ENCODE measurements at places on chromosomes 1 and 21.

DNA sequence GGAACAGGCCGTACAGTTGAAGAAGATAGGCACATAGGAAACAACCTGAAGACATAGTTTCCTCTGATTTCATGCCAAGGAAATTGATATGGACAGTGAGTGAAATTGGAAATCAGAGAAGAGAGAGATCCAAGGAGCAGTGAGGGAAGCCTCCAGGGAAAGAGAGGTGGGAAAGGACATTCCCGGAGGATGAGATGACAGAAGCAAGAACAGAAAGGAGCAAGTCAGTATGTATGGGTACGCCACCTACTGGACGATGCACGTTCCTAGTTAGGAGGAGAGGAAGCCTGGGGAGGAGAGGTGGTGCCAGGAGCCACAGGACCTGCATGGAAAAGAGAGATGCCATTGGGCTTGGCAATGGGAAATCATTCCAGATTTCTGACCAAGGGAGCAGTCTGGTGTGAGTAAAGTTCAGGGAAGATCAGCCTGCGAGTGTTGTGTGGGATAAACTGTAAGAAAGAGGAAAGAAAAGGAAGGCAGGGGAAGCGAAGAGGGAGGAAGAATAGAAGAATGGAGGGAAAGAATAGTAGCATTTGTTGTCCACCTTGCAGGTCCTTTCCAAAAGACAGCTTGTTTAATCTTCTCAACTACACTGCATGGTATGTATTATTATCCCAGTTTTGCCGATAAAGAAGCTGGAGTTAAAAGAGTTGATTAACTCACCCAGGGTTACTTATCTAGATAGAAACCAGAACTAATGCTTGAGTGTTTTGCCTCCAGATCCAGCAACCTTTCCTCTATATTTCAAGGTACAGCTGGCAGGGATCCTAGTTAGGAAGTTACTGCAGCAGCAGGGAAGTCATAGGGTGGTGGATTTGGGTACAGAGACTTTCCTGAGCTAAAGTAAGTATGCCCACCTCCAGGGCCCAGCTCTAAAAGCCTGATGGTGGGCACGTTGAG, 27.4 kb downstream of the C1orf116 start:
- DNase-seq, result peak; percentile 91

DNA sequence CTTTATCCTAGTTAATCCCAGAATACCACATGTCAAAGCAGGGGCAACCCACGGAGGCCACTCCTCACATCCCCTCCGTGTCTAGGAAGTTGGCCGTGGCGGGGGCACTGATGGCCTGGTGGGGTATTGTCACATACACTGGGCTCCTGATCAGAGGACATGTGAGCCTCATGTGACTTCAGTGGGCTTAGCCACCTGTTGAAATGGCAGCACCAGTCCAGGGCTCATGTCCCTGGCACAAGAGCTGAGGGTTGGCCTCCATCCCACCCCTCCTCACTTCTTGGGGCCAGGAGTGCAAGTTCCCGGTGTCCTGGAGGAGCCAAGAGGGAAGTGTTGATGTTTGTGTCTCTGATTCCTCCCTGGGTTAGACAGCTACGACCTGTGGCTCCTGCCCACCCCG, 313.4 kb downstream of the CAMTA1 start:
- no peak for DNase-seq

- no peak for DNase-seq
Observed at GRCh38 chr1:201386208-201386607, 8.7 kb upstream of the TNNT2 start.

- no peak for DNase-seq
Observed at GRCh38 chr1:65084066-65084465, 63.9 kb upstream of the AK4 start.

DNA sequence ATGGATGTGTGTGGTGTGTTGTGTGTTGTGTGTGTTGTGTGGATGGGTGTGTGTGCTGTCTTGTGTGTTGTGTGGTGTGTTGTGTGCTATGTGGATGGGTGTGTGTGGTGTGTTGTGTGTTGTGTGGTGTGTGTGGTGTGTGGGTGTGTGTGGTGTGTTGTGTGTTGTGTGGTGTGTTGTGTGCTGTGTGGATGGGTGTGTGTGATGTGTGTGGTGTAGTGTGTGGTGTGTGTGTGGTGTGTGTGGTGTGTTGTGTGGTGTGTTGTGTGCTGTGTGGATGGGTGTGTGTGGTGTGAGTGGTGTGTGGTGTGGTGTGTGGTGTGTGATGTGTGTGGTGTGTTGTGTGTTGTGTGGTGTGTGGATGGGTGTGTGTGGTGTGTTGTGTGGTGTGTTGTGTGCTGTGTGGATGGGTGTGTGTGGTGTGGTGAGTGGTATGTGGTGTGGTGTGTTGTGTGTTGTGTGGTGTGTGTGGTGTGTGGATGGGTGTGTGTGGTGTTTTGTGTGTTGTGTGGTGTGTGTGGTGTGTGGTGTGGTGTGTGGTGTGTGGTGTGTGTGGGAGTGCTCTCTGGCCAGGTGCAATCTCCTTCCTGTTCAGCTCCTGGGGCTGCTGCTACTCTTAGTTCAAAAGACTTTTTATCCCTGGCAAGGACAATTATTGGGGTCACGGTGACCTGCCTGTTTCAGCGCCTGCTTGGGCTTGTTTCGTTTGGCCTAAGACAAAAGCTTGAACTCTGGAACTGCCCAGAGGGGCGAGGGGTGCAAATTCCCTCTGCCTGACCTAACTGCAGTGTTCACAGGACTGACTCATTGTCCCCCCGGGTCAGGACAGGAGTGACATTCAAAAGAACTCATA, 101.1 kb downstream of the UBIAD1 start:
- no peak for DNase-seq

- no peak for DNase-seq
Observed at GRCh38 chr21:44006656-44007055, 5.5 kb upstream of the TRAPPC10 start.

DNA sequence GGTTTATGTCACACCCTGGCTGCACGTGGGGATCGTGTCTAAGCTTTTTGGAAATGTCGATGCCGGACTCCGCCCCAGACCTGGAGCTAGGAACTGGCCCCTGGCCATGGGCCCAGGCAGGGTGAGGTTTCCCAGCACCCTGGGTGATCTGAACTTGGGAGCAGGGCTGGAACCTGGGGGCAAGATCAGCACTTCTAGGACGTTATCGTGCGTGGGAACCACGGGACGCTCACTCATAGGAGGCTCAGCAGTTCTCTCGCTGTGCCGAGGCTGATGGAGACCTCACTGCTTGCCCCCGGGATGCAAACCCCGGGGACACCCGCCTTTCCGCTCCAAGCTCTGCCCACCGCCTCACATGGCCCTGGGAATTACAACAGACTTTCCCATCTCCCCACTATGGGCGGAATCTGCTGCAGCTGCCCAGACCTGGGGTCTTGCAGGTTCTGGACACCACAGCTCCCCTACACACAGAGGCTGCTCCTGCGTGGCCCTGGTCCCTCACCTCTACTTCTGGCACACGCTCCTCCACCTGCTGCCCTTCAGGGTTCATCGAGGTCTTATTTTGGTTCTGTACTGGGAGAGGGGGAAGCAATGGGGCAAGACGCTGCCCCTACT, 35.9 kb downstream of the COL18A1 start:
- DNase-seq, result no peak

GRCh38 chr21:20882462-20883407, 115.5 kb upstream of the NCAM2 start:
- DNase-seq, result peak; percentile 59

DNA sequence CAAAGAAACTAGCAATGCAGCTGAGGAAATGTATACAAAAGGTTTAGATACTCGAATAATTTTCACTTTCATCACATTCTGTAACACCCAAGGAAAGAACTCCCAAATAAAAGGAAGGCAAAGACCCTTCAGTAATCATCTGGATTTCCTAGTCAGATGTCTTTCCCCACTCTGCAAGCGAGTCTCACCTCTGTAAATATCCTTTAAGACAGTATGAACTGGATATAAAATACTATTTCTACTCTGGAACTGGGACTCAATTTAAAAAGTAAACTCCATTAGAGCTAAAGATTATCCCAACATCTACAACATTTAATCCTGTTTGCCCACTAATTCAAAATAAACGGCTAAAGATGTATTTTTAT, 27.0 kb downstream of the C2CD2 start:
- peak; percentile 36 for DNase-seq

- no peak for DNase-seq
Observed at GRCh38 chr1:234148350-234148749, 224.9 kb upstream of the COA6 start.

DNA sequence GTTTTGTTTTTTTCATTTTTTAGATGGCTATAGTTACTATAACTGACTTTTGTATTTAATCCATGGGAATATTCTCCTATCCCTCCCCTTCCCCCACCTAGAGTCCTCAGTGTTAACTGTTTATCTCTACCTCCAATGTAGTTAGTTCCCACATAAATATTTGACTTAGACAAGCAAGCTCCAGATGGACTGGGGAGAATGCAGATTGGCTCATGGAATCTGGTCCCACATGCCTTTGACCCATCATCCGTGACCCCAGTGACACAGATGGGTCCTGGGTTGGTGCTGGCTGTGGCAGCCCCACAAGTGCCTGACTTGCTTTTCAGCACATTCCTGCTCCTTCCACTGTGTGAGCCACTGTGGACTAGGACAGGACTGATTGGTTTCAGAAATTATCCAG, 41.8 kb downstream of the ATP2B4 start:
- no peak for DNase-seq

DNA sequence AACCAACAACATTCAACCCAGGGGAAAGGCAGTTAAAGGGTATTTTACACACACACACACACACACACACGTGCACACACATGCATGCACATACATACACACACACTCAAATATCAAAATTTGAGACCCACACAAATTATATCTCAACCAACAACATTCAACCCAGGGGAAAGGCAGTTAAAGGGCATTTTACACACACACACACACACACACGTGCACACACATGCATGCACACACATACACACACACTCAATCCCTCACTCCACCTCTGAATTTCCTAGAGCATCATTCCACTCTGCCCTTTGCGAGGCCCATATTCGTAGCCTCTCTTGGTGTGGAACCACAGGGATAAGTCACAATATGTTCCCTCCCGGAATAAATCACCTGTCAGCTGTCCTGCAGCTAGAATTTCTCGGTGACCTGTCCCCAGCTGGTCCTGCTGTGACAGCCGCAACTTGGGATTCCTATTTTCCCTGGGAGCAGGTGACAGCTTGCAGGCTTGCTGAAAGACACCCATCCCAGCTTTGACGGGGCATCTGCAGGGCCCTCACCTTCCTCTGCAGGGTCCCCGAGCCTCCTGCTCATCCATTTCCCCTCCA, 122.7 kb downstream of the PSMG1 start:
- DNase-seq, result no peak

GRCh38 chr1:70103770-70104169, 101.6 kb downstream of the LRRC40 start:
- DNase-seq, result no peak

DNA sequence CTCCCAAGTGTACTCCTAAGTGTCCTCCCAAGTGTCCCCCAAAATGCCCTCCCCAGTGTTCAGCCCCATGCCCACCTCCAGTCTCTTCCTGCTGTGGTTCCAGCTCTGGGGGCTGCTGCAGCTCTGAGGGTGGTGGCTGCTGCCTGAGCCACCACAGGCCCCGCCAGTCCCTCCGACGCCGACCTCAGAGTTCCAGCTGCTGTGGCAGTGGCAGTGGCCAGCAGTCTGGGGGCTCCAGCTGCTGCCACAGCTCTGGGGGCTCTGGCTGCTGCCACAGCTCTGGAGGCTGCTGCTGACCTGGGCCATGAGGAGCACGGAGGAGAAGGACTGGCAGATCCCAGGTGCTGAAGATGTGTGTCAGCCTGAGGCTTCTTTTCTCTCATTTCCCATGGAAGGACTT, 993 bp downstream of the LCE5A start:
- no peak for DNase-seq

GRCh38 chr1:184757406-184757805, 2.7 kb upstream of the EDEM3 start:
- no peak for DNase-seq

DNA sequence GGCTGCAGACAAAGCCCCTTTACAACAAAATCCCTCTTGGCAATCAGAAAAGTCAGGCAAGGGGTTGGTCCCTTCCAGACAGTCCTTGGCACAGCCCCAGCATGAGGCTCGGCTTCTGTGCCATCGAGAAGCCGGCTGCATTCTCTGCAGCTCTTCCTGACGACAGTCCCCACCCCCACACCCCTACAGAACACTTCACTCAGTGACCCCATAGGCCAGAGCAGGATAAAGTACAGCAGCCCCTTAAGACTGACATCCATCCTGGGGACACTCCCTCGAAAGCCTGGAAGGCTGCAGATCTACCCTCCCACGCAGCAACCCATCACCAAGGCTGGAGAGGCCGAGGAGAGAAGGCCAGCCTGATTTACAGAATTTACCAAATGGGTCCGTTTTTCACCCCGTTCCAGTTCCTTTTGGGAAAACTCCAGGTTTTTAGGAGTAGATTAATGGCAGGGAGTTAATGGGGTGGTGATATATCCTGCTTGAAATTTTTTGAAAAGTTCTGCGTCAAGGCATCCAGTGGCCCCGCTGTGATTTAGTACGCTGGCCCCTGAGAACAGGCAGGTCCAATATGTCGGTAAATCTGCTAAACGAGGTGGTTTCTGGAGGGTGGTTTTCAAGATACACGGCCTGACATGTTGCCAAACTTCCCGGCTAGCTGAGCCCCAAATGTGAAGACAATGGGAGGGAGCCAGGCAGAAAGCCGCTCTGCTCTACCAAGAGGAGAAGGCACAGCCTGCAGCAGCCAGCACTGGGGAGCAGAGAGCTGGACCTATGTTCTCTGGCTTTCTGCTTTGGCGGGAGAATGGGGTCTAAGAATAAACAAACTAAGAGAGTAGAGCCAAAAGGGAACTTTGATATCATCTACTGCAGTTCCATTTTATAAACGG, 81.7 kb downstream of the SSBP3 start:
- no peak for DNase-seq

GRCh38 chr1:202592146-202592545, 118.1 kb downstream of the SYT2 start:
- DNase-seq, result no peak

GRCh38 chr1:6030132-6030531, 15.6 kb upstream of the KCNAB2 start:
- no peak for DNase-seq

GRCh38 chr1:181541947-181542346, 58.6 kb downstream of the CACNA1E start:
- no peak for DNase-seq

- peak; percentile 49 for DNase-seq
Observed at GRCh38 chr1:150577557-150578271, 1.7 kb downstream of the MCL1 start.

DNA sequence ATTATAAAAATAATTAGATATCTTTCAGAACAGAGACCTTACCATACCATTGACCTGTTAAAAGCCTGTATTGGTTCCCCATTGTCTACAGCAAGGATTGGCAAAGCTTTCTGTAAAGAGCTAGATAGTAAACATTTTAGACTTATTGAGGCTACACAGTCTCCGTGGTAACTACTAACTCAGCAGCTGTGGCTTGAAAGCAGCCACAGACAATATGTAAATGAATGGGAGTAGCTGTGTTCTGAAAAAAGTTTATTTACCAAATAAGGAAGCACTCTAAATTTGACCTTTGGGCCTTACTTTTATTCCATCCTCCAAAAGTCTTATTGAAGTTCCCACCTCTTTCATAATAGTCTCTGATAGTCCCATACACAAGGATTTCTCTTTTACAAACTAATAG, 39.7 kb downstream of the NUP210L start:
- peak; percentile 73 for DNase-seq

- DNase-seq, result peak; percentile 87
Observed at GRCh38 chr1:183804916-183805841, at the start of gene RGL1. Gene RGL1 (plus strand): TSS chr1:183805120. CDS start chr1:183805298, 178 bp downstream.

All from DMS53 (cell line).